GM12892 (cell line): ENCODE measurements at places on chromosomes 7 and 10.
A peak's percentile ranks its signal among the peaks of the same experiment; 100 is the strongest.

DNA sequence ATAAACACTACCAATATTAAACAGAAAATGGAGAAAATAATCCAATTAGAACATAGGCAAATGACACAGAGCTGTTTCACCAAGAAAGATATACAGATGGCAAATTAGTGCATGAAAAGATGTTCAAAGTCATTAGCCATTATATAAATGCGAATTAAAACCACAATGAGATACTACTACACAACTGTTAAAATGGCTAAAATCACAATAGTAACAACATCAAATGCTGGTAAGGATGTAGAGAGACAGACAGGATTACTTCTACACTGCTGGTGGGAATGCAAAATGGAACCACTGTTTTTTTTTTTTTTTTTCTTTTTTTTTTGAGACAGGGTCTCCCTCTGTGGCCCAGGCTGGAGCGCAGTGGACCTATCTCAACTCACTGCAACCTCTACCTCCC, 114.9 kb upstream of the RHEB start:
- DNase-seq = no peak

- DNase-seq = no peak
Measured at GRCh38 chr10:35592441-35592840, 12.7 kb upstream of the GJD4 start.

- DNase-seq = no peak
Measured at GRCh38 chr7:150685219-150686029, at the start of gene GIMAP2. Gene GIMAP2 (plus strand): TSS chr7:150685706. CDS start chr7:150687060, 1,354 bp downstream.

- no peak for DNase-seq
Measured at GRCh38 chr10:15123749-15124184, 26.6 kb downstream of the RPP38 start.

DNA sequence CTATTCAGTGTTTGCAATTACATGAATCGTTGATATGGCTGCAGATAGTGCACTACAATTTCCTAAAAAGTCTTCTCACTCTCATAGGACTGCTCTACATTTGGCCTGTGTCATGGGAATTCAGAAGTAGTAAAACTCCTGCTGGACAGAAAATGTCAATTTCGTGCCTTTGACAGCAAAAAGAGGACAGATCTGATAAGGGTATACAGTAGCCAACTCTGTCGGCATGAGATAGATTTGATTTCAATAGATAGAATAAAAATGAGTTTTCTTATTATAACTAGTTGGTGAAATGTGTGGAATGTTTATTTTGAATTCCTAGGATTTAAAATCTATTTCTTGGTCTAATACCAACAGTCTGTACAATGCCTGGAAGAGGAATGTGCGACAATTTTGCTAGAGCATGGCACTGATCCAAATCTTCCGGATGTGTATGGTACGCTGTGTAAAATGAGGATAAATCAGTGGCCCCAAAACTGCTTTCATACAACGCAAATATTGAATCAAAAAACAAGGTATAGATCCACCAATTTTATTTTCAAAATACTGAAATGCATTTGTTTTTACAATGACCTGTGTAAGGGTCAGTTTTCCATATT, 133.5 kb upstream of the CDK13 start:
- DNase-seq = no peak

DNA sequence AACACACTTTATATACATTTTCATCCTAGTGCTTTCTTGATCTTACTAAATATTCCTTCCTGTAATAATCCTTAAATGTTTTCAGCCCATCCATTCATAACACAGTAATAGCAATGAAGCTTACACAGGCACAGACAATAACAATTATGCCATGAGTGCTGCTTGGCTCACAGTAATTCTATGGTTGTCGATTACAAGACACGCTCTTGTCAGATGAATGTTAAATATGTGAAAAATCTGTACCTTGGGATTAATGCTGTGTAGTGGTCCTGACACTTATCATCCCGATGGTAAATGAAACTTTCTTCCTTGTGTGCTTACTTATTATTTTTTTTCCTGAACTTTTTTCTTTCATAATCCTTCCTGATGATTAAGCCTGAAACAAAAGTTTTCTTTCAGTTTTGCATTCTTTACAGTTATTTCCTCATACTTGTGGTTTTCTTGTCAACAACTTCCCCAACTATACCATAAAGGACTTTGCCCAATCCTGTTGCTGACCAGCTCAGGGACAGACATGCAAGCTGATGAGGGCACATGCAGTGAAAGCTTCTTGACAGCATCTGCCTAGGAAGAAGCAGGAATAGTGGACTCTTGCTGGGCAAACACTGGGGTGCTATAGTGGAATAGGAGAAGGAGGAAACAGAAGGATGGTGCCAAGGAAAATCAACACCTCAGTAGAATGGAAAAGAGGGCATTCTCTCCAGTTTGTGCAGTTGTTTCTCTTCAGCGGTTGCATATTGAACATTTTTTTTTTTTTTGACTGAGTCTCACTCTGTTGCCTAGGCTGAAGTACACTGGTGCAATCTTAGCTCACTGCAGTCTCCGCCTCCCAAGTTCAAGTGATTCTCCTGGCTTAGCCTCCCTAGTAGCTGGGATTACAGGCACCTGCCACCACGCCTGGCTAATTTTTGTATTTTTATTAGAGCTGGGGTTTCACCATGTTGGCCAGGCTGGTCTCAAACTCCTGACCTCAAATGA, 6.7 kb upstream of the MGAM2 start:
- no peak for DNase-seq

GRCh38 chr7:28106321-28106829, 74.2 kb downstream of the JAZF1 start:
- DNase-seq = no peak

GRCh38 chr7:110625294-110625693, 465.6 kb upstream of the LRRN3 start:
- DNase-seq = no peak

DNA sequence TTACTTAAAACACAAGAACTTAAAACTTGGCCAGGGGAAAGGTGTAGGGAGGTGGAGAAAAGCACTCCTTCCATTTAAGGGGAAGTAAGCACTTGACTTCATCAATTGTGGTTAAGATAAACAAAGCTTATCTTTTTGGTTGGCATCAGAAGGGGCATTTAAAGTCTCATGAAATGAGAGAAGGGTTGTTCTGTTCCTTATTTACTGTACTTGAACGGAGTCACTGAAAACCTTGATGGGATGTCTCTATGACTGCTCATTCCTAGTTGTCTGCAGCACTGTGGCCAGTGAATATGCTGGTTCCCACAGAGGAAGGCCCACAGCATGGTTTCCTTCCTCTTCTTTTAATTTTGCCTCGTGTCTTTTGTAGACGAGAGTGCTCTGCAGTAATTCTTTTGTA, 229.3 kb downstream of the AUTS2 start:
- no peak for DNase-seq

DNA sequence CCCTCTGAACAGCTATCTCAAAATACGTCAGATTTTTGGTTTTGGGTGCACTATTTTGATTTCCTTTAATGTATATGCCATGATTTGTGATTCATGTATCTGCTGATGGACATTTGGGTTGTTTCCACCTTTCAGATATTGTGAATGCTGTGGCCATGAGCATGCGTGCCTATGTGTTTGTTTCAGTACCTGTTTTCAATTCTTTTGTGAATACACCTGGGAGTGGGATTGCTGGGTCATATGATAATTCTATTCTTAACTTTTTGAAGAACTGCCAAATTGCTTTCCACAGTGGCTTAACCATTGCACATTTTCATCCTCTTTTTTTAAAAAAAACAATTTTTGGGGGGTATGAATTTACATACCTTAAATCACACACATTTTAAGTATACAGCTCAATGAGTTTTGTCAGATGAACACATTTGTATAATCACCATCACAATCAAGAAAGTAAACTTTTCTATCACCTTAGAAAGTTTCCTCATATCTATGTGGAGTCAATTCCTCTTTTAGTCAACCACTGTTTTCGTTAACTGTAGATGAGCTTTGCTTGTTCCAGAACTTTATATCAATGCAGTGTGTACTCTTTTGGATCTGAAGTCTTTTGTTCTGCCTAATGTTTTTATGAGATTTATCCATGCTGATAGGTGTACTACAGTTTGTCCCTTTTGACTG, 36.9 kb downstream of the CYP26A1 start:
- DNase-seq = no peak

GRCh38 chr7:5780801-5781496, 514 bp downstream of the RNF216 start:
- no peak for DNase-seq

DNA sequence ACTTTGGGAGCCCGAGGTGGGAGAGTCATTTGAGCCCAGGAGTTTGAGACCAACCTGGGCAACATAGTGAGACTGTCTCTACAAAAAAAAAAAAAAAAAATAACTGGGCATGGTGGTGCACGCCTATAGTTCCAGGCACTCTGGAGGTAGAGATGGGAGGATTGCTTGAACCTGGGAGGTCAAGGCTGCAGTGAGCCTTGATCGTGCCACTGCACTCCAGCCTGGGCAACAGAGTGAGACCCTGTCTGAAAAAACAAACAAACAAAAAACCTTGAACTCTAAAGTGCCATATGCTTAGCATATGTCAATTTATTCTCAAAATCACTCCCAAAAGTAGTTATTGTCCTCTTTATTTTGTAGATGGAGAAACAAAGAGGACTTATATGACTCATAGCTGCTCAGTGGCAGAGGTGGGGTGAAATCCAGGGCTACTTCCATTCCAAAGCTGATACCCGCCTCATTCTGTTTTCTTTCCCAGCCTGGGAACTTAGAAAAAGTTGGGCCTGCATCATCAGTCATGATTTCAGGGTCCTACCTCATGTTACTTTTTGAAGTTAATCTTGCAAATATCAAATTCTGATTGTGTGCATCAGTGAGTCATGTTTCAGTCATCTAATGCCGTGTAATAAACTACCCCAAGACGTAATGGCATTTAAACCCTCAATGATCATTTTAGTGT, 13.3 kb downstream of the DHTKD1 start:
- no peak for DNase-seq

DNA sequence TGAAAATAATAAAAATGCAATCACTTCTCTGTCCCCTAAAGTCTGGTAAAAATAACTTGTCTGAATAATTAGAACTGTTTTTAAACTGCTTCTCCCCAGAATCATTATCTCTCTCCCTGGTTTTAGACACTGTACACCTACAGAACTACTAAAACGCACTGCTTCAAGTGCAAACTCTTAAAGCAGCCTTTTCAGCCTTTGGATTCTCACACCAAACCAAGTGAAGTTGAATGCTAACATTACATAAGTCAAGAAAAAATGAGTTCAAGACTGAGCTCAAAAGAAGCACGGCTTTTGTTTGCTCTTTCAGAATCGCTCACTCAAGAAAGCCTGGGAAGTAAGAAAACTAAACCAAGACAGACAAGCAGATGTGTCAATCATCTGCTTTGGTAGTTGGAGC, 188.8 kb downstream of the LSM5 start:
- DNase-seq = no peak

- DNase-seq = no peak
Measured at GRCh38 chr7:117036836-117037235, 83.5 kb downstream of the ST7 start.

GRCh38 chr10:60870803-60871202, 73.2 kb downstream of the RHOBTB1 start:
- DNase-seq = no peak

DNA sequence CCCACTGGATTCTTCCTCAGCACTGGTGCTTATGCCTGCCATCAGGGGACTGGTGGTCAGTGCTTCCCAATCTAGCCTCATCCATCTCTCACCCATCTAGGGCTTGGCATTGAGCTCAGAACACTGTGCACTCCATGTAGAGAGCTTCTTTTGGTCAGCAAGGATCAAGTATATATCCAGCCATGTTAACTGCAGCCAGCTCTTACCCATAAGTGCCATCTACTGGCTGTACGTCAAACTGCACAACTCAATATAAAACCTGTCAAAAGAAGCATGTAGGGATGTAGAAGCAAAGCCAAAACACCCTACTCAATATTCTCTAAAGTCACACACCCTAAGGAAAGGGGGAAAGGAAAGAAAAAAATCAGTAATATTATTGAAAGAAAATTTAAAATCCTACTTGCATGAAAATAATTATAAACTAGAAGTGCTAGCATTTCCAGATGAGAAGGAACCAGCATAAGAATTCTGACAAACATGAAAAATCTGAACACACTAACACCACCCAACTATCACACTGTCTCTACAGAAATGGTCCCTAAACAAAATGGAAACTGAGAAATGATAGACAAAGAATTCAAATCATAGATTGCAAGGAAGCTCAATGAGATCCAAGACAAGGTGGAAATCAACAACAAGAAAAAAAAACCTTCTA, 531.1 kb upstream of the STEAP1 start:
- no peak for DNase-seq

GRCh38 chr7:129951226-129952085, 1.3 kb downstream of the UBE2H start:
- DNase-seq = no peak

- DNase-seq = peak; percentile 17
Measured at GRCh38 chr10:4825868-4826791, at the start of gene AKR1E2. Gene AKR1E2 (plus strand): TSS chr10:4826207. CDS start chr10:4826325, 118 bp downstream.

DNA sequence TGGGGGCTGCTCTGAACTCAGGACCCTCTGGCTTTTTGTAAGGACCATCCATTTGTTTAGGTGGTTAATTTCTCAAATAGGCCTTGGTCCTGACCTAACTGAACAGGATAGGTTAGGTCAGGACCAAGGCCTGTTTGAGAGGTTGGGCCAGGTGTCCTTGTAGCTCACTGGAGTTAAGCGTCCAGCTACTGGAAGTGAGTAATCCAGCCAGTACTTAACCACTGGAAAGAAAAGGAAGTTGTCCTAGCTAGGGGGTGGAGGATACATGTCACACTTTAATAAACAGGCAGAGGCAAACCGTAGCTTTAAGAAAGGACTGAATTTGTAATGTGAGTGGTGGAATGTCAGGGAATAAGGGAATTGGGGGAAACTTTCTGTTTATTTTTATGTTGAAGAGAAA, 96.0 kb downstream of the GPR85 start:
- DNase-seq = no peak

DNA sequence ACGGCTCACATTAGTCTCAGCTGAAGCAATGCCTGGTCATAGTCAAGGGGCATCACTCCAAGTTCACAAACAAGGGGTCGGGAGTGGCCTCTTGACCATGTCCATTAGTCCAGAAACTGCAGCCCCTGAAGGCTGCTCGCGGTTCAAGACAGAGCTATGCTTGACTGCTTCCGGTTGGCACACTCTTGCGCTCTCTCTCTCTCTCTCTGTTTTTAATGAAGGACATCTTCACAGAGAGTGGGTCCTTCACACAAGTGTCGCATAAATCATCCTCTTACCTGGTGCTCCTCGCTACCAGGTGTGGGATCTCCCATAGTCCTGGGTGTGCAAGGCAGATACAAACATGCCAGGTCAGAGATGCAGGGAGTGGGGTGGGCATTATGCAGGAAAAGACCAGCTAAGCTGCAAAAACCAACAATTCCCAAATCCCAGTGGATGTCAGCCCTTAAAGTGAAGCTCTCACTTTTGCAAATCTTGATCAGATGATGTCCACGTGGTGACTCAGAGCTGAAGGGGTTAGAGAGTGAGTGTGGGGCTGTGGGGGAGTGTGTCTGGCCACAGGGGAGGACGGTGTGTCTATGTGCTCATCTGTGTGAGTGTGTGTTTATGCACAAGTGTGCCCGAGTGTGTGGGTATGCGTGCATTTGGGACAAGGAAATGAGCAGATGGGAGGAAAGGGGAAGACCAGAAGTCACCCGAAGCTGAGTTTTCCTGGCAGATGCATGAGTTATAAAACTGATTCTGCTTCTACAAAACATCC, 83.7 kb upstream of the PPP2R2D start:
- DNase-seq = no peak
